ENCODE measurements at places on chromosomes 1 and 21.

DNA sequence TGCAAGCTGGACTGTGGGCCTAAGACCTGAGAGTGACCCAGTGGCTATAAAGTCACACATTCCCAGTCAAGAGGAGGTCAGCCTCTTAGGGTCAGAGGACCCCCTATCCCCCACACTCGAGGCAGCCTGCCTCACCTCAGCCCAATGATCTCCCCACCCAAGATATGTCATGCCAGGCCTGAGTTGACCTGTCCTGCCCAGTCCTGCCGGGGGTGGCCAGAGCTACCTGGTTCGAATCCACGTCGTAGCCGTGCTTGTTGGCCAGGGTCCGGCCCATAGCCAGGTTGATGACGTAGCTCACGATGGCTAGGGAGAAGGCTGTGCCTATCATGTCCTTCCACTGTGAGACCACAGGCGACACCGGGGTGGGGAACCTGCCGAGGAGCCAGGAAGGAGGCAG, 15.6 kb downstream of the SLC26A9 start:
- DNase-seq: no peak

- DNase-seq: no peak
These were observed 27.5 kb downstream of the SPAG17 start for GRCh38 chr1:118157506-118157905.

GRCh38 chr1:230693221-230693620, 20.7 kb downstream of the AGT start:
- DNase-seq: peak; percentile 68

- DNase-seq: no peak
These were observed 1.1 kb upstream of the TRPM2 start for GRCh38 chr21:44352253-44352860.

DNA sequence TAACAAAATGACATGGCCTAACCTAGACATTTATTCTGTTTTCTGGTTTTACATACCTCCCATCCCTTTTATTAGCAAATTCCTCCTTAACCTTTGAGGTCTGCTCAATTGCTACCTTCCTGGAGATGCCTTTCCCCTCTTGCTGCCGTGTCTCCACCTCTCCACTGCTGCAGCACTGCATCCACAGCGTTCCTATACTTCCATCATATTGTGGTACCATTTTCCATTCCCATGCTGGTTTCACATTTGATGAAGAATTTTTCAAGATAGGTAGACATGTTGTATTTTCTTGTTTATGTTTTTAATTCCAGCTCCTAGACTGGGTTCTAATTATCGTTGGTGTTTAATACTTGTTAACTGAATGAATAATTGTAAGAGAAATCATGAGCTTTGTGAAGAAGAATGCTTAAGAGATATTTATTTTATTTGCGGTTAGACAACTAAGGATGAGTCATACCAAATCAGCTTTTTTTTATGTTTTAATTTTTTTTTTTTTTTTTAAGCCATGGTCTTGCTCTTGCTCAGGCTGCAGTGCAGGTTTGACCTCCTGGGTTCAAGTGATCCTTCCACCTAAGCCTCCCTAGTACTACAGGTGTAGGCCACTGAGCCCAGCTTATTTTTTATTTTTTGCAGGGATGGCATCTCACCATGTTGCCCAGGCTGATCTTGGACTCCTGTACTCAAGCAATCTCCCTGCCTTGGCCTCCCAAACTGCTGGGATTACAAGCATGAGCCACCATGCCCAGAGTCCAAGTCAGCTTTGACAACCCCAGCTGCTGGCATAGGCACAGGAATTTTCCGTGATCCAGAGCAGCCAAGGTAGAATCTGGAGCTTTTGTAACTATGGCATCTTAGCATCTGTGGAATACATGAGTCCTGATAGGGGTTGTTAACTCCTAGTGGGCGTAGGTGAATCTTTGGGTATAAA, 44.0 kb downstream of the ATP6V1G3 start:
- DNase-seq: no peak

DNA sequence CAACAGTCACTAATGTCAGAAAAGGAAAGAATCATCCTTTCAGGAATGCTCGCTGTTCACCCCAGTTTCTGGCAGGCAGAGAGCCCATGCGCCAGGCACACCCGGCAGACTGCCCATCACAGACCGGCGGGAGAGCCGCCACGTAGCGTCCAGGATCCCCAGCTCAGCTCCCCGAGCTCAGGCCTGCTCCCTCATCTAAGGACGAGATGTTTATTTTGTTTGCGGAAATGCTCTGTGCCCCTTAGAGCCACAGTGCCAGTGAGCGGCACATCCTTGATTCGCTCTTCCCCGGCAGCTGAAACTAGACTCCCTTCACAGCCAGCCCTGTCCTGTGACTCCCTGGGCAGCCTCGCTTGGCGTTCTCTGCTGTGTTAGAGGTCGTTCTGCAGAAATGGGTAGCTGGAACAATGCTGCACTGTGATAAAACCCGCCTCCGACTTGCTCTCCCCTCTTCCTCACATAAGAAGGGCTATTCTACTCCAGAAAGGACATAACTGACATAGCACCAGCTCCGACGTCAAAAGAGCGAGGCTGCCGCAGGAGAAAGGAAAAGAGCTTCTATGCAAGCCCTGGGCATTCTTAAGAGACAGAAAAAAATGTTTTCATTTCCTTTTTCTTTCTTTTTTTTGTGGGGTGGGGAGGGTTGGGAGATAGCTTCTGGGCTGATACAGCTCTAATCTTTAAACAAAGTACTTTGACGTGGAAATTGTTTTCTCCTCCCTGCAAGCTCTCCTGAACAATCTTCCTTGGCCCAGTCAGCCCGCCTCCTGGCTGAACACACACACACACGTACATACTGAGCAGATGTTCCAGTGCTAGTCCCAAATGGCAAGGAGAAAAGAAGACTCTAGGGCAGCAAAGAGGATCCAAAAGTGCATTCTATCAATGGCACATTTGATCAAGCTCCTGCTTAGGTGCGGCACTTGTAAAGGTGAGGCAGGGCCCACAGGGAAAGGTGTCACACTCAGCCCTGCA, 37.2 kb downstream of the MRAP start:
- DNase-seq: peak; percentile 98

DNA sequence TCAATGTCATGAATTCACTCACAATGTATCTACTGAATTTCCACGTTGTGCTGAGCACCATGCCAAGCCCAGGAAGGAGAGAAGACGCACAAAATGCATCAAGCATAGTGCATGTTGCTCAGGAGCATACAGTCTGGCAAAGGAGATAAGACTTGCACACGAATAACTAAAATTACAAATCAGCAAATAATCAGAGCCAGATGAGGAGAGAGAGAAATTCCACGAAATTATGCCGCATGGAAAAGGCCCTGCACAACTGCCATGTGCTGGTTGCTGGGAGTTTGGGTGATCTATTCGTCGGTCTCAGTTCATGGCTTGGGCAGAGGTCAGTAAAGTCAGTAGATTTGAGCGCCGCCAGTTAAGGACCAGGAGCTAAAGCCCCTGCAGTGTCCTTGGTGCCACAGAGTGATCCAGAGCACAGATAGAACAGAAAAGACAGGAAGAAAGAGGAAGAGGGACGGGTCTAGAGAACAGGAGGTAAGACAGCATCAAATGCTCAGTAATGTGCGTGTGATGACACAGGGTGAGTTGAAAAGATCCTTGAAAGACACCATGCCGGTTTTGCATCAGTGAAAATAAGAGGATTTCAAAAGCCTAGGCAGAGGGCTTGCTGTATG, 55.1 kb upstream of the ZNF281 start:
- DNase-seq: no peak

- no peak for DNase-seq
These were observed 121.9 kb downstream of the LRRC40 start for GRCh38 chr1:70083519-70083918.

DNA sequence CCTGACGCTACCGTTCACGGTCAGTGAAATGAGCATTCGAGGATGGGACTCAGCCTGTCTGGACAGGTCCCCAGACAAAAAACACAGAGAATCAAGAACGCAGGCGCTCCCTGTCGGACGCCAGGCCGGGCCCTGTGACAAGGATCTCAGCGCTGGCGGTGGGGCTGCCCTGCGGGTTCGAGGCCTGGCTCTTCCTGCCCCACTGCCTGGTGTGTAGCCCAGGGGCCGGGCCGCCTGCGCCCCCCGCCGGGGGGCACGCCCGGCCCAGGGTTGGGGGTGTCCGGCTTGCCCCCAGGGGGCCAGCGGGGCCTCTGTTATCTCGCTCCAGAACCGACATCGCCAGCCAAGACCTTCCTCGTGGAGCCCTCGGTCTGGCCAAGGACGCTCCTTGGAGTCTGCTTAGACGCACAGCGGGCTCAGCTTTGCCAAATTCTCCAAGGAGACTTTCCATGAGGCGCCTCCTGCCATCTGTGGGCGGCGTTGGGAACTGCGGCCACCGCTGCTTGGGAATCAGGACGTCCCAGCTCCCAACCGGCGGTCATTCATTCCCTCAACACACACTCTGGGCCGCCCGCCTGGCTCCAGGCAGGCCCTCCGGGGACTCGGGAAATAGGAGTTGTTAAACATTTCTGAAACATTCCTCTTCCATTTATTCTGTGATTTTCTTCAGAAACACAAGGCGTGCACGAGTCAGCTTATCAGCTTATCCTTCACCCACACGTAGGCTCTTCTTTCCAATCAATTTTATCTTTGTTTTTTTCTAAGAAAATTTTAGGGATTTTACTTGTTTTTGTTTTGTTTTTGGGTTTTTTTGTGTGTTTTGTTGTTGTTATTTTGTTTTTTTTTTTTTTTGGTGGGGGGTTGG, 11.3 kb upstream of the RIPK4 start:
- peak; percentile 35 for DNase-seq

DNA sequence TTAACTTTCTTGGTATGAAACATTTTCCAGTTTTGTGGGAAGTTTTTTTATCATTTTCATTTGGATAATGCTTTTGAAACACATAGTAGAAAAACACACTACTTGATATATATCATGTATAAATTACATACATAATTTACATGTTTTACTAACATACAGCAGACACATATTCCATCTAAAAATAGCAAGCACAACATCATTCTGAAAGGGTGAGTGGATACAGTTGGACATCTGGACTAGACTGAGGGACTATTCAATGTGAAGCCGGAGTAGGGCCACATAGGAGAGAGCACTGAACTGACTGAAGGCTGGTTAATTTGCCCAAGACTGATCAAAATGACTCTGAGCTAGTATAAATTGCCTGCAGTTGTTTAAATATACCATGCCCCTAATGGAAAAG, 11.7 kb downstream of the CDKN2C start:
- no peak for DNase-seq

DNA sequence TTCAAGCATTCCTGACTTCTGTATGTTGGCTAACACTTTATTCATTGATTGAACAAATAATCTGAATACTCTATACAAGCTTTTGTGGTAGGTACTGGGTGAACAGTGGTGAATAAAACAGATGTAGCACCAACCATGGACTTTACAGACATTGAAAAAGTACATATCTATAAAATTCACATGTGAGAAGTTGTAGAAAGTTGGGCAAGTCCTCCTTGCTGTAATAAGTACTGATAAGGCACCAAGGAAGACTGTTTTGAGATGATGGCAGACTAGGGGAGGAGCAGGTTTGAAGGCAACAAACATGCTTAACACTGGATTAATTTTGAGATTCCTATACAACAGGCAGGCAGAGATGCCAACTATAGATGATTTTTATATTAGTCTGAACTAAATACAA, 42.4 kb downstream of the RNF2 start:
- DNase-seq: no peak

- no peak for DNase-seq
These were observed 12.3 kb downstream of the RNF223 start for GRCh38 chr1:1061682-1062345.

DNA sequence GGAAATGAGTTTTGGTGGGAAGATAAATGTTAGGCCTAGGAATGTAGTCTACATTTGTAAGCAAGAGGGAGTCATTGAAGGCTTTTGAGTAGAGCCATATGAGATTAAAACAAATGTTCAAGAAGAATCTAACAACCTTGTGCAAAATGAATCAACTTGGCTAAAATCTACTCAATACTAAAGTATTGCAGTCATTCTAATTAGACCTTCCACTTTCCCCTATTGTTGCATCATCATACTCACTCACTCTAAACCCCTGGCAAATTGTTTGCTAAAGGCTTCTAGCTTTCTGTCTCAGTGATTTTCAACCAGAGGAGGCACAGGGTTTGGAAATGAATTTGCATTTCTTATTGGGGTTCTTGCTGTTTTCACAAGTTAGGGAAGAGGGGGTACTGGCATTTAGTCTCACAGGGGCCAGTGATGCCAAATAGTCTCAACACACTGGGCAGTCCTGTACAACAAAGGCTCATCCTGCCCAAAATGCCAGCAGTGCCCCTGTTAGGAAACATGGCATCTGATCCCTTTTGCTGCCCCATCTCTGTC, 85.3 kb downstream of the SEC16B start:
- DNase-seq: no peak

GRCh38 chr1:206464456-206464964, 5.8 kb upstream of the IKBKE start:
- DNase-seq: peak; percentile 23

DNA sequence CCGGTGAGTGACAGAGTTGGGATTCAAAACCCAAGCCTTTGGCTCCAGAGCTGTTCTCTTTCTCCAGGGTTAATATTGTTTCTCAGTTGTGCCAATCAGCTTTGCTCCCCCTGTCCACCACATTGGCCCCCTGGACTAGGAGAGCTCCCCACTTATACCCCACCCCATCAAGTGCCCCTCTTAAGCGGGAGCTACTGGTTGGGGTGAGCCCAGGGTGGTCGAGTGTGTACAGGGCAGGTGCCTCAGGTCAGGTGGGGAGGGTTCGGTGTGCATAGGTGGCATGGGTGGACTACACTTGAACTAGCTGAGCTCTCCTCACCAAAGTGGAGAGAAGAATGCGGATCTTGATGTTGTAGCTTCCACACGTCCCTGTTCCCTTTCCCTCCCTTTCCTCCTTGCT, 14.2 kb downstream of the KCNA2 start:
- no peak for DNase-seq

- no peak for DNase-seq
These were observed 138.6 kb upstream of the JUN start for GRCh38 chr1:58922302-58923089.

- no peak for DNase-seq
These were observed 486.0 kb upstream of the CHRM3 start for GRCh38 chr1:238900334-238900865.

All from globus pallidus (tissue), 1 donor.